ENCODE measurements at places on chromosomes 13 and 19.

DNA sequence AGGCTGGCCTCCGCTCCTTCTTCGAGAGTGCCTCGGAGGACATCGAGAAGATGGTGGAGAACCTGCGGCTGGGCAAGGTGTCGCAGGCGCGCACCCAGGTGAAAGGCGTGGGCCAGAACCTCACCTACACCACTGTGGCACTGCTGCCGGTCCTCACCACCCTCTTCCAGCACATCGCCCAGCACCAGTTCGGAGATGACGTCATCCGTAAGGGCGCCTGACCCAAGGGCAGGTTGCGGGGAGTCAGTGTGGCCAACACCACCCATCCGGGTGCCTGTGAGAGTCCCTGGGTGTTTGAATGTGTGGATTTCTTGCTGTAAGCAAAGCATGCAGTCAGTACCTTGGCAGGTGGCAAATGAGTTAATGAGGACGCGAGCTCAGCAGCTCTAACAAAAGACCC, 78.8 kb downstream of the RYR1 start:
- no peak for DNase-seq

DNA sequence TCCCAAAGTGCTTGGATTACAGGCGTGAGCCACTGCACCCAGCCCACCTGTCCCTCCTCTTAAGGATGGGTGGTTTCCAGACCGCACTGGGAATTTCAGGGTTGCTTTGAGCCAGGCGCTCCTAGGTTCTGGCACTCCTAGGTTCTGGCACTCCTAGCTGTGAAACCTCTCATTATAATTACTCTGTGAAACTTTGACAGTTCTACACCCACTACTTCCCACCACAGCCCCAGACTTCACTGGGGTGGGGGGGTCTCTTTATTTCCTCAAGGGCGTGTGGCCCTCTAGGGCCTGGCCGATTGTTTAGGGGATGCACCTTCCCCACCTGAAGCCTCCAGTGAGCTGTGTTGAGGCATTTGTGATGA, 2.3 kb upstream of the ADAMTS10 start:
- no peak for DNase-seq

DNA sequence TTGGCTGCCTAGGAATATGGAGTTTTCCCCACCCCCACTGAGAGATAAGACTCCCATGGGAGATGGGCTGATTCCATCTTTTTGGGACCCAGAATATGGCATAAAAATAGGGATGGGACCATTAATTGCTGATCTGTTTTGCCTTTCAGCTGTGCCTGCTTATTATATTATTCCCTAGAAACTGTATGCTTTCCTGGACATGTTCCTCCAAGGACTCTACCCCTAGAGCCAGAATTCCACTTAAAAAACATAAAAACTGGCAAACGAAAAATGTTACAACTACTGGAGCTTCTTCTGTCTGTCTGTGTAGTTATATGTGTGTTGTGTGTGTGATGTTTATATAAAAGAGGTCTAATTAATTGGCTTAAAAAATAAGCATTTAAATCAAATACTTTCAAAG, 159.9 kb upstream of the PRR20A start:
- DNase-seq = no peak

GRCh38 chr13:63184693-63185092, 1769.0 kb upstream of the PCDH20 start:
- DNase-seq = no peak

DNA sequence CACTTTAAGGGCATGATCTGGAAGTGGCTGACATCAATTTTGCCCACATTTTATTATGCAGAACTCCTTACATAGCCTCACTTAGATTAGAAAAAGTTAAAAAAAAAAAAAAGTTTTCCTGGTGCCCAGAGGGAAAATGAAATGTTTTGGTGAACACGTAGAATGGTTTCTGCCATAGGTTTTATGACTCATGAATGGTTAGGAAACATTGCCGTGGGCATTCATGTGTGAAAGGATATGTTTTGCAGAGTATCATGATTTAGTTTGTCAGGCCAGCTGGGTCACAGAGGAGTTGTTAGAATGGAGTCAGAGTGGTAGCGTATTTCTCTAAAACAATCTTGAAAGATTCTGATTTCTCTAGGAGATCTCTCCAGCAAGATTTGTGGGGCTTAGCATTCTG, 133.8 kb downstream of the MRPL57 start:
- DNase-seq = no peak

- no peak for DNase-seq
These were observed 8.1 kb upstream of the STOML3 start for GRCh38 chr13:38998739-38999138.

GRCh38 chr13:32170841-32171240, 139.3 kb downstream of the FRY start:
- no peak for DNase-seq

Measured in naive thymus-derived CD4-positive, alpha-beta T cell (primary cell).